ENCODE measurements at places on chromosomes 1 and 21. TPM values are rescaled to one million over a fixed set of nuclear protein-coding genes. Genes with fewer than 3 reads are reported as not detected.

GRCh38 chr1:38991638-38992411, 749 bp downstream of the AKIRIN1 start:
- DNase-seq = no peak

- DNase-seq = no peak
Observed at GRCh38 chr1:44294588-44295007, 60.5 kb downstream of the ERI3 start.

DNA sequence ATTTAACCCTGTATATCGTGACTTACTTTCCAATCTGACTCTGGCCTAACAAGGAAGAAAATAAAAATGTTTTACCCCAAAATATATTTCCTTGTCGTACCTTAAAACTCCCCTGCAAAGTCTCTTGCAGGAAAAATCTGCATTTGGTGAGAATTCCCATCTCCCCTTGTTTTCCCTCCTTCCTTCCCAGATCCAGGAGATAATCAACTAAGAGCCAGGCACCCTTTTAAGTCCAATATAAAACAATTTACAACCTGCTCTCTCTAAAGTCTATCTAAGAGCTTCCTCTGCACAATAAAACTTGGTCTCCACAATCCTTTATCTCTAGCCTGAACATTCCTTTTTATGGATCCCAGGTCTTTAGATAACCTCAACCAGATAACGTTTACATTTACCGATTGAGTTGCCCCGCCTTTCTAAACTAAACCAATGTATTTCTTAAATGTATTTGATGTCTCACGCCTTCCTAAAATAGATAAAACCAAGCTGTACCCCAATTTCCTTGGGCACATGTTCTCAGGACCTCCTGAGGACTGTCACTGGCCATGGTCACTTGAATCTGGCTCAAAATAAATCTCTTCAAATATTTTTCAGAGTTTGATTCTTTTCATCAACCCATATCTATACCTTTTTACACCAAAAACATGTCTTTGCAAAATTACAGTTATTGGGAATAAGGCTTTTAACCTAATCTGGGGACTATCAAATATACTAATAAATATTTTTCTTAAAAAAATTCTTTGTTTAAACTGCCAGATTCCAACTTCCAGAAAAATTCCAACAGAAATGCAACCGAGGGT, 993 bp downstream of the DDX59 start:
- no peak for DNase-seq

DNA sequence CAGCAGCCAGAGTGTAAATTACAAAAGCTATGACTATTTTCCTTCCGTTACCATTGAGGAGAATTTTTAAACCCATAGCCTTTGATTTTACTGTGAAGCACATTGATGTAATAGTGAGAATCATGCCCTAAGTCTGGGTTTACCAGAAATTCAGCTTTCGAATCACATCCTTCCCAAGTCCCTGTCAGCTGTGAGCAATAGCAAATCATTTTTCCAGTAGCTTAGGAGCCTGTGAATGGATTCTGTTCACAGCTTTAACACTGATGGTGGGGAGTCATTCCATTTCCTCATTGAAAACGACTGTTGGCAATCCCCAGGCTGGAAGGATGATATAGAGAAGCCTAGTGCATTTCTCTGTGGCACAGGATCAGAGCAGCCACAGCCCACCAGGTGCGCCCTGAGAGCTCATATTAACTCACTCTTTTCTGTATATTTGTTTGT, 82.2 kb upstream of the C1orf105 start:
- DNase-seq = peak; percentile 6

- DNase-seq = peak; percentile 19
Observed at GRCh38 chr21:36125512-36126207, 9.2 kb upstream of the CBR3 start.

DNA sequence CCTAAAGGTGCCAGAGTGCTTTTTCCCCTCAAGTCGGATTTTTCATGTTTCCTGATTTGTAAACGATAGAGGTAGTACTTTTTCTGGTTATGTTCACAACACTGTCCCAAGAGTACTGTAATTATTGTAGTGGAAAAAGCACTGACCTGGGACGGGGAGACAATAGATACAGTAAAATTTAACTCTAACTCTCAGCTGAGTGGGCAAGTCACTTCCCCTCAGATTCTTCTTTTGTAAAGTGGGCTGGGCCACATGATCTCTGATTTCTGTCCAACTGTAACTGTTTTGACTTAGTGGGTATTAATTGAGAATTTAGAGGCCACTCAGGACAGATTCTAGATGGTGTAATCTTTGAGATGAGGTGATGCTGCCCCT, 19.1 kb downstream of the MARCKSL1 start:
- no peak for DNase-seq

GRCh38 chr1:24830680-24831272, 85.5 kb downstream of the CLIC4 start:
- no peak for DNase-seq

- no peak for DNase-seq
Observed at GRCh38 chr1:22750685-22751051, 40.0 kb downstream of the EPHB2 start.

DNA sequence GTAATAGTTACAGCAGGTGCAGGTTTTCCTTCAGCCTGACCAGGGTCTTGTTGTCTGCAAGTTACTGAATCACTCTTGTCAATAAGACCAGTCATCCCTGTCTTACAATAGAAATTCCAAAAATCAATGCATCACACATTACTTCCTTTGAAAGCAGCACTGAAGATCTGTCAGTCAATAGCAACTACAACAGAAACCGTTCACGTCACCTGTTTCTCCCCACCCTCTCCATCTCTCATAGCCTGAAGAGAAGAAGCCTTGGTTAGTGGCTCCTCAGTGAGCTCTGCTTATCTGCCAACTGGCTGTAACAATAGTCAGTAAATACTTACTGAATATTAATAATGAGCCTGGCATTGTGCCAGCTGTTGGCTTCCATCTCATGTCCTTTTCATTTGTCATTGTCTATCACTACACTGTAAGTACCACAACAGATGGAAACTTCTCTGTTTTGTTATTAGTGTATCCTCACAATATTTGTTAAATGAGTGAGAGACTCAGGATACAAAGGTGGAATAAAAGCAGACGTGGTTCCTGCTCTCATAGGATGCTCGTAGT, 195.2 kb downstream of the S1PR1 start:
- DNase-seq = no peak

PGLYRP4 gene
- total RNA-seq = not detected
